ENCODE measurements at places on chromosomes 6 and 20.

- DNase-seq, result no peak
Measured at GRCh38 chr20:33656010-33656782, 5.9 kb upstream of the C20orf144 start.

DNA sequence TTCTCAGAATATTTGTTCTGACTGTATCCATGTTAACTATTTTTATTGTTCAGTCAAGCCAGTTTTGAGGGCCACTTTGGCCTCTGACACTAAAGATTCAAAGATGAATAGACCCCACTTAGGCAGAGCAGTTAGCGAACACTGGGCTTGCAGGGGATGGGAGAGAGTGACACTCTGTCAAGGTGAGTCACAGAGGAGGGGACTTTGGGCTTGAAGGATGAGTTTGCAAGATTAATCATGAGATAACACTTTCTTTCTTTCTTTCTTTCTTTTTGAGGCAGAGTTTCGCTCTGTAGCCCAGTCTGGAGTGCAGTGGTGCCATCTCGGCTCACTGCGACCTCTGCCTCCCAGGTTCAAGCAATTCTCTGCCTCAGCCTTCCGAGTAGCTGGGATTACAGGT is 46.4 kb downstream of the SPATA2 start:
- peak; percentile 49 for DNase-seq

- DNase-seq, result no peak
Measured at GRCh38 chr6:84769306-84769705, 4.9 kb upstream of the TBX18 start.

- DNase-seq, result no peak
Measured at GRCh38 chr6:18207438-18207837, 52.2 kb downstream of the KDM1B start.

- no peak for DNase-seq
Measured at GRCh38 chr6:161027385-161027784, 35.8 kb downstream of the MAP3K4 start.

DNA sequence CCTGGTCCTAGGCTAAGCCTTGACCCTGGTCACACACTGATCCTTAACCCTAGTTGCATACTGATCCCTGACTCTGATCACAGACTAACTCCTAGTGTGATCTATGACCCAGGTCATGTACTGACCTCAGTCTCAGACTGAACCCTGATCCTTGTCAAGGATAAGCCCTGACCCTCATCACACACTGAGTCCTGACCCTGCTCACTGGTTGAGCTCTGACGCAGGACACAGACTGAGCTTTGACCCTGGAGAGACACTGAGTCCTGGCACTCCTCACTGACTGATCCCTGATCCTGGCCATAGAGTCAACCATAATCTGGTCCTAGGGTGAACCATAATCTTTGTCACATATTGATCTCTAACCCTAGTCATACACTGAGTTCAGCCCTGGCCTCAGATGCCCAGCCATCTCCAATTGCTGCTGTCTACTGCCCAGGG is 37.9 kb downstream of the KCNB1 start:
- no peak for DNase-seq

GRCh38 chr6:111105578-111105977 is 18.3 kb downstream of the SLC16A10 start:
- no peak for DNase-seq

DNA sequence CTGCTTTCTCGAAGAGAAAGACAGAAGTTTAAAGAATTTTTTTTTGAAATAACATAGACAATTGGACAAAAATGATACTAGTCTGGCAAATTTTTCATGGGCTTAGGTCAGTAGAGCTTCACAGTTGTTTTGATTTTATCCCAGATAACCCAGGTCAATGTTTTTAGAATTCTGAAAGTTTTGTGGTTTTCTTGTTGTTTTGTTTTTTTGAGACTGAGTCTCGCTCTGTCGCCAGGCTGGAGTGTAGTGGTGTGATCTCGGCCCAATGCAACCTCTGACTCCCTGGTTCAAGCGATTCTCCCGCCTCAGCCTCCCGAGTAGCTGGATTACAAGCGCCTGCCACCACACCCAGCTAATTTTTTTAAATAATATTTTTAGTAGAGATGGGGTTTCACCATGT is 22.8 kb downstream of the KIF13A start:
- no peak for DNase-seq

- DNase-seq, result peak; percentile 88
Measured at GRCh38 chr6:15776458-15776980, 113.7 kb upstream of the DTNBP1 start.

DNA sequence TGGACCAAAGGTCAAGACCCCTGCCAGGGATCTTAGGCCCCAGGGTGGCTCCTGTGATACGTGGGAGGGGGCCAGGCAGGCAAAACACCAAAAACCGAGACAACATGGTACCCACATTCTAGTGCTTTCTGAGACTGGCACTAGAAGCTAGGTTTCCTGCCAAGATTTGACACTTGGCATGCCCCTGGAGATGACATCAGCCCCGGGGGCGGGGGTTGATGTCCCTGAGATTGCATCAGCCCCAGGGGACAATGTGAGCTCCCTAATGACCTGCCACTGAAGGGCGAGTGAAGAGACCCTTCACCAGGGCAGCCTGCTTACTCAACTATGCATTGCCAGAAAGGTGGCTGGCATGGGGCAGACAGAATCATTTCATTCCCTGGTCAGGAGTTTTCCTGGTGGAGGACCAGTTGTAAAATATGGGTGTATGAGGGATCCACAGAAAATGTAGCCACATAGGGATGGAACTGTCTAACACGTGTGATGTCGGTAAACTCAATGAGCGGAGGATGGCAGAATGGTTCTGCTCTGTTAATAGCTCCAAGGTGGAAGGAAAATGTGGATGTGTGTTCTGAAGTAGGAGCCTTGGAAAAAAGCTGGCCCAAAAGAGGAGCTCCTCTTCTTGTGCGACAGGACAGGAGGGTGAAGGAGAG is 219.7 kb downstream of the UNC5CL start:
- DNase-seq, result no peak

GRCh38 chr6:111791415-111791814 is 81.8 kb downstream of the FYN start:
- DNase-seq, result no peak

DNA sequence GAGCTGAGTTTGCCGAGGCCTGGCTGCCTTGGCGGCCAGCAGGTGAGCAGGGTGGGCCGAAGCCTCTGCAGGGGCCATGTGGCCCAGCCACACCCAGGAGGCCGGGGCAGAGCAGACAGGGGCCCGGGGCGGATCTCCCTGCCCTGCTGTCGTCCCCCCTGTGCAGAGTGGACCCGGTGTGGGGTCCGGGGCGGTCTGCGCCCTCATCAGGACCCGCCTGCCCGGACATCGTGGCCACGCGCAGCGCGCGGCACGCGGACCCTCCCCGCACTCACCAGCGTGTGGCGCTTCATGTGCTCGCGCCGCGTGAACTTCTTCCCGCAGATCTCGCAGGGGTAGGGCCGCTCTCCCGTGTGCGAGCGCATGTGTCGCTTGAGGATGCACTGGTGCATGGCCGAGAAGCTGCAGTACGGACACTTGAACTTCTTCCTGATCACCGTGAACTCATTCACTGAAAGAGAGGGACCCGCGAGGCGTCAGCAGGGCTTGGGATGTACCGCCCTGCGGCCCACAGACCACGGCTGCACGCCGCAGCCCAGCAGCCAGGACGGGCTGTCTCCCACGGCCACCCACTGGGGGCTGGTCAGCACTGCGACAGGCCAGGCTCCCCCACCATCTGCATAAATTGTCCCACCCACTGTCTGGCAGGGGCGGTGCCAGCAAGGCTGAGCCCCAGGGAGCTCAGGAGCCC is 13.0 kb downstream of the SLC2A4RG start:
- DNase-seq, result no peak

DNA sequence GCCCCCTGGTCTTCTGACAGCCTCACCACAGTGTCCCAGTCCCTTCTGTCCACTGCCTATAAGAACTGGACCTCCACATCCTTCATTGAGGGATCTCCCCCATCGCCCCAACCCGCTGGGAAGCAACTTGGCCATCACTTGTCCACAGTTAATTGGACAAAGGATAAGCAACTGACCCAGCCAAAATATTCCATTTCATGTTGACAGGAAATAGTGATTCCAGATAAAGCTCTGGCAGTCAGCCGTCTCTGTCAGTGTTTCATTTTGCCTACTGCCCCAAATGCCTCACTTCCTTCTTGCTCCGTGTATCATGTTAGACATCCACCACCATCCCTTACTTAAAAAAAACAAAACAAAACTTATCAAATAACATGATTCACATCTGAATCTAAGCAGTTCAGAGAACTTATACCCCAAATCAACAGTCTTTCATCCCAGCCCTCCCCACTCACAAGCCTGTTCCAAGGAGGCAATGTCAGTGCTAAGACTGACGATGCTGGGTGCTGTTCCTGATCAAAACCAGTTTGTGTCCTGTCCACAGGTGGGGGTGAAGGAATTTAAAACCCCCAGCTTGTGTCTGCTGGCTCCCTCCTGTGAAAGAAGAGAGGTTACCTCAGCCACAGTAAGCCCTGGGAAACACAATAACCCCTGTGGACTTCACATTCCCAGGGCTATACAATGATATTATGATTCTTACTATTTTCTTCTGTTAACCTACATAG is 162.5 kb downstream of the WDR27 start:
- no peak for DNase-seq

- DNase-seq, result peak; percentile 74
Measured at GRCh38 chr6:16136621-16137450, 8.0 kb downstream of the MYLIP start.

- DNase-seq, result no peak
Measured at GRCh38 chr20:22578221-22579118, 5.9 kb downstream of the FOXA2 start.

All from activated CD4-positive, alpha-beta T cell treated with anti-CD3 and anti-CD28 coated beads, Interleukin-10, Interleukin-2, amounts not matched to agents 100 ng/mL and 50 ng/mL, durations not matched to agents 16 hours and 8 hours (primary cell).